ENCODE measurements at places on chromosomes 5 and 9.

DNA sequence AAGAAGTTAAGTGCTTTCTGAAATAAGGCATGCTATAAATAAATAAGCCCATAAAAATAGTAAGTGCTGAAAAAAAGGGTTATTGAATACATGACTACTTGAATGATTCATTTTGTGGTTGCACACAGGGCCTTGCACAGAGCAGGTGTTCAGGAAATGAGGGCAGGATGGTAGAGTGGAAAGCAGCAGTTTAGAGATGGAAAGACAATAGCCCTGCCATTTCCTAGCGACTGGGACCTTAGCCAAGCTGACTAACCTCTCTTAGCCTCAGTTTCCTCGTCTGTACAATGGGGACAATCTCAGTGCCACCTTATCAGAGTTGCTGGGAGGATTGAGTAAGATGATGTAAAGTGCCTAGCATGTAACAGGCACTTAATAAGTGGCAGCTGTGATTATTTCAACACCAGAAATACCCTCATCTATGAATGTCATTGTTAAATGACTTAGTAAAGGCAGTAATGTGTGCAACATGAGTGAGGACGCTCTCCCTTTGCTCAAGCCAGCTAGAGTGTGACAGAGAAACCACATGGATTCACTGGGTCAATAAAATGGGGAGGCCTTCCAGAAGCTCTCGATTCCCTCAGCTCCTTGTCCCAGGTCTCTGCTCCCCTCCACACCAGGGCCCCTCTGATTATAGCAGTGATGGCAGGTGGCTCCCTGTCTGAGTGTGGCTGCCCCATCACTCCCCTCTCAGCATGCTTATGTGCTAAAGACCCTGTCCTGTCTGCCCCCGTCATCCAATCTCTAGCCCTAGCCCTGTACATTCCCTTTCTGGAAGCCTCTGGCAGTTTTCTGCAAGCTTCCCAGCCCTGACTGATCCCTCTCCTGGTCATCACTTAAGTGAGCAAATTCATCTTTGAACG lies 16.0 kb upstream of the PHF19 start:
- peak; percentile 82 for DNase-seq

DNA sequence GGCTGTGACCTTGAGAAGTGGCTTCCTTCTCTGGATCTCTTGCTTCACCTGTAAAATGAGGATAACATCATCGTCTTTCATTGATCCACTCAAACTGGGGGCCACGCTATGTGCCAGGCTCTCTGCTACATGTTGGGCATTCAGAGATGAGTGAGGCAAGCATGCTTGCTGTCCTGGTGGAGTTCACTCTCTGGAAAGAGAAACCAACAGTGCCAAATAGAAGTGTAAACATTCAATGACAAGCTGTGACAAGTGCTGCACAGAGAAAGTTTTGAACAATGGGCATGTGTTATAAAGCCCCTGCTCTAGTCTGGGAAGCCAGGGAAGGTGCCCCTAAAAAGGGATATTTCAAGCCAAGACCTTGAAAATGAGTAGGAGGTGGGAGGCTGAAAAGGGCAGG lies 50.9 kb upstream of the AFAP1L1 start:
- no peak for DNase-seq

- no peak for DNase-seq
Measured at GRCh38 chr5:50886657-50887345, 220.4 kb downstream of the PARP8 start.

DNA sequence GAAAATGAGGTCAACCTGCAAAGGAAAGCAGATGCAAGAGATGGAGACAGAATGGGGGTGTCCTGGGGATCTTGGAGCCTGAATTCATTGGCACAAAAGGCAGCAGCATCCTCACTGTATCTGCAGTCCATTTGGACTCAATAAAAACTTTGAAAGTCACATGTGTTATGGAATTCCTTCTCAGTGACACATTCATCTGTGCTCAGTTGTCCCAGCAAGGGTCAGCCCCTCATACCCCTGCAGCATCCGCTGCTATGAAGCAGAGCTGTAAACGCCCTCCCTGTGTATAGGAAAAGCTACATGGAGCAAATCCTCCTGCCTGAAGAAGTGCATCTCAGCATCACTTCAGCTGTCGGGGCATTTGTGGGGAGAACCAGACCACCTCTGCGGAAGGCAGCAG lies 14.5 kb upstream of the RARS1 start:
- no peak for DNase-seq

DNA sequence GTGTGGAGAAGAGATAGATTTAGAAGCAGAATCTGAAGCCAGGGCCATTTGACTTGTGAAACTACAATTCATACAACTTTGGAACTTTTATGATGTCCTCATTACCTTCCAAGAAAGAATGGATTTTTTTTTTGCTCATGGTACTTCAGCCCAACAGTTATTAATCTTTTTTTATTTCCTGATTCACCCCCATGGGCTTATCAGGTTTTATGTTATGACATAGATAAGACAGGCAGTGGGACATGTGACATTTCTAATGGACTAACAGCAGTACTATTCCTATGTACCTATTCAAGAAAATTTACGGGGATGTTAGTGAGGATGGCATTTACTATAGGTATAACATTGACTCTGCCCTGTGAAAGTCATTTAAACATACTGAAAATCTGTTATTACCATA lies 204.7 kb downstream of the ARHGEF28 start:
- no peak for DNase-seq

DNA sequence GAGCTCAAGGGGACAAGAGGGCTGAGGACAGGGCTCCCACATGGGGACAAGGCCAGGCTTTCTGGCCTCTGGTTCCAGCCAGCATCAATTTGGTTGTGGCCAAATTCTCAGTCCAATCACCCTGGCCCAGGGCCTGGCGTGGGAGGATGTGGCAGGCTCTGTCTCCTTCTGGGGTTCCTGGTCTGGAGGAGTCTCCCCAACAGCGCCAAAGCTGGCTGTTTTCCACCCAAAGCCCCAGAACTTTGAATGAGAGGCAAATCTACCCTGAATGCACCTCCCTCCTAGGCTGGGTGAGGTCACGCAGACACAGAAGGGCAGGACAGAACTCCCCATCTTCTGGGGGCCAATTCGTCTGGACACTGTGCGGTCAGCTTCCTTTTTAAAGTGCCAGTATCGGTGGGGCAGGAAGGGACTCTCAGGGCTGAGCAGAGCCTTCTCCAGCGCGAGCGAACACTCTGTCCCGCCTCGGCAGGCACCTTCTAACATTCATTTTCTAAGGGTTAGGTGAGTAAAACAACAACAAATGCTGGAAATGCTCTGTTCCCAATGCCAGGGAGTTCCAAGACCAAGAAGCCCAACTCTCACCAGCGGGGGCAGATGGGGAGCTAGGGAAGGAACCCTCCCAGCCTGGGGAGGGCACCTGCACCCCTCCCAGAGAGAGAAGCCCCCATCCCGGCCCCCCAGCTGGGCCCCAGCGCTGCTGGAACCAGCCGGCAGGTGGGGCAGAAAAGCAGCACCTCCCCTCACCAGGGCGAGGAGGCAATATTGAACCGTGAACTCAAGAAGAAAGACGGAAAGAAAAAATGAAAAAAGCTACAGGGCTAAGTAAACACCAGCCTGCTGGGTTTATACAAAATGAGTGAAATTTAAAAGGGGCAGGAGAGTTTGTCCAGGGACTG lies 3.7 kb upstream of the DPM2 start:
- no peak for DNase-seq

GRCh38 chr9:88593537-88594185 lies 58.7 kb downstream of the NXNL2 start:
- no peak for DNase-seq

- DNase-seq = no peak
Measured at GRCh38 chr5:142684508-142685041, 1.3 kb downstream of the FGF1 start.

DNA sequence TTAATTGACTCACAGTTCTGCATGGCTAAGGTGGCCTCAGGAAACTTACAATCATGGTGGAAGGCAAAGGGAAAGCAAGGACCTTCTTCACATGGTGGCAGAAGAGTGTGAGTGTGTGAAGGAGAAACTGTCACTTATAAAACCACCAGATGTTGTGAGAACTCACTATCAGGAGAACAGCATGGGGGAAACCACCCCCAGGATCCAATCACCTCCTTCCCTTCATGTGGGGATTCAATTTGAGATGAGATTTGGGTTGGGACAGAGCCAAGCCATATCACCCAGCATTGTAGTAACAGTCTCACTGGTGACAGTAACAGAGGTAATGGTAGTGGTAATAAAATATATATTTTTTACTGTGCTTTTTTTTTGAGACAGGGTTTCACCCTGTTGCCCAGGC lies 18.1 kb downstream of the ZBTB5 start:
- DNase-seq = no peak

- no peak for DNase-seq
Measured at GRCh38 chr5:150309101-150309885, 6.6 kb upstream of the ARSI start.

GRCh38 chr9:114303571-114303970 lies 19.3 kb upstream of the ORM1 start:
- no peak for DNase-seq

DNA sequence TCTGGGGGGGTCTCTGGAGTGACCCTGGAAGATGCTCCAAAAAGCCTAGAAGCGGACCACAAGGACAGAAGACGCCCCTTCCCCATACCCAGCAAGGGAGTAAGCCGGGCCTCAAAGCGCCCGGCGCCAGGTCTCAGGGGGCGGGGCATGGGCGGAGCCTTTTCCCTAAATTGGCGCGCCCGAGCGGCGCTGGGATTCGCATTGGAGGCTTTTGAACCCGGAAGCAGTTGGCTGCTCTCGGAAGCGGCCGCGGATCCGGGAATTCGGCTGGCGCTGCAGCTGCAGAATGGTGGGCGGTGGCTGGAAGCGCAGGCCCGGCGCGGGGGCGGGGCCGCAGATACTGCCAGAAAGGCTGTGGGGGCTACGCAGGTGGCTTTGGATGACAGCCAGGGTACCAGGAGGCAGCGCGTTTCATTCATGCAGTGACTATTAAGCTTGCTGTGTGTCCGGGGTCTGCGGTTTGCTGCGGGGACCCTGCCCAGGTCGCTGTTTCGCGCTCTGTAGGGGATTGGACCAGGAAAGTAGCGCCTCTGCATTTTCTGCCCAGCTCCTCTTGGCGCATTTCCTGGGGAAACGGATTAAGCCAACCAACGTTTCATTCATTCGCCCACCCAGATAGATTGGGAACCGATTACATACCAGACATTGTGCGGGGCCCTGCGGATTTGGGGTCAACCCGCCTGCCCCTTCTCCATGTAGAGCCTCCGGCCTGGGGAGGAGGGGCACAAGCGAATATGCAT lies 83.0 kb upstream of the FREM1 start:
- peak; percentile 48 for DNase-seq

DNA sequence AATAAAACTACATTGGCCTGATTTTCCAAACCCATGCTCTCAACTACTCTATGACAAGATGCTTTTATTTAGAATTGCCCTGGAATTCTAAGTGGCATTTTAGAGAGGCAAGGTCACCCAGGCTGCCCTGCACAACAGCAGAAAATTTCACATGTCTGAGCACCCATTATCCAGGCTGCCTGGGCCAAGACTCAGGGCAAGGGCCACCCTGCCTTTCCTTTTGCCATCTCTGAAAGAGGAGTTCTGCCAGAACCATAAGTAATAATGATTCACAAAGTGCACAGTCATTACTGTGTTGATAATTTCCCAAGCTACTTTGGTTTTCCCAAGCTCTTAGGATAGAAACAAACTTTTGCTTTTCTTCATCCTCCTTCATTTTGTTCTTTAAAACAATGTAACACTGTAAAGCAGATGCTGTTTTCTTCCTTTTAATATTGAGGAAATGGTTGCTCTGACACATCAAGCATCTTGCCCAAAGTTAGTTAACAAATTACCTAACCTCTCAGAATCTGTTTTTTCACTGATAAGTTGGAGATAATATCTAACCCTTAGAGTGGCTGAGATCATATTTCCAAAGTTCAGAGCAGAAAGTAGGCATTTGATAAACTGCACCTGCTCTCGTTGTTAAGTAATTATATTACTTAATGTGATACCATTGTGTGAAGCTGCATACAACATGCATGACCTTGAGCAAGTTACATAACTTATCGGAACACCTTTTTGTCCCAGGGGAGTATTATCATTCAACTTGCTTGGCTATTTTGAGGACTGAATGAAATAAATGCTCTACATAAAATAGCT lies 325.6 kb downstream of the PRELID2 start:
- no peak for DNase-seq

DNA sequence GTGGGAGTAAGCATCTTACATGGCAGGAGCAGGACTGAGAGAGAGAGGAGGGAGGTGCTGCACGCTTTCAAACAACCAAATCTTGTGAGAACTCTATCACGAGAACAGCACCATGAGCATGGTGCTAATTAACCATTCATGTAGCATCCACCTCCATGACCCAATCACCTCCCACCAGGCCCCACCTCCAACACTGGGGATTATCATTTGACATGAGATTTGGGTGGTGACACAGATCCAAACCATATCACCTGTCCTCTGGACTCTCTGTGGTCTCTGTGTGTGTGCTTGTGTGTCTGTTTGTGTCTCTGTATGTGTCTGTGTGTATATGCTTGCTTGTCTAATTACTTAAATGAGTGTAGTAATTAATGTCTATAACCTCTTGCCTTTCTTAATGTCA lies 31.1 kb downstream of the SEC61B start:
- no peak for DNase-seq

DNA sequence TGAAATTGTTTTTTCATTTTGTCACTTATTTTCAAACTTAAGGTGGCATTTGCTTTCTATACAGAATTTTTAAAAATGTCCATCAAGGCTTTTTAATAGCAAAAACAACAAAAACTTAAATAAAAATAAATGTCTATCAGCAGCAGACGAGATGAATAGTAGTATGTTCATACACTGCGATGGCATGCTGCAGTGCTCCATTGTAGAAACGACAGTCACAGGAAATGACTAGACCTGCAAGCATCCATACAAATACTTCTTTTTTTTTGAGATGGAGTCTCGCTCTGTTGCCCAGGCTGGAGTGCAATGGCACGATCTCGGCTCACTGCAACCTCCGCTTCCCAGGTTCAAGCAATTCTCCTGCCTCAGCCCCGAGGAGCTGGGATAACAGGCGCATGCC lies 41.4 kb downstream of the COL23A1 start:
- no peak for DNase-seq

DNA sequence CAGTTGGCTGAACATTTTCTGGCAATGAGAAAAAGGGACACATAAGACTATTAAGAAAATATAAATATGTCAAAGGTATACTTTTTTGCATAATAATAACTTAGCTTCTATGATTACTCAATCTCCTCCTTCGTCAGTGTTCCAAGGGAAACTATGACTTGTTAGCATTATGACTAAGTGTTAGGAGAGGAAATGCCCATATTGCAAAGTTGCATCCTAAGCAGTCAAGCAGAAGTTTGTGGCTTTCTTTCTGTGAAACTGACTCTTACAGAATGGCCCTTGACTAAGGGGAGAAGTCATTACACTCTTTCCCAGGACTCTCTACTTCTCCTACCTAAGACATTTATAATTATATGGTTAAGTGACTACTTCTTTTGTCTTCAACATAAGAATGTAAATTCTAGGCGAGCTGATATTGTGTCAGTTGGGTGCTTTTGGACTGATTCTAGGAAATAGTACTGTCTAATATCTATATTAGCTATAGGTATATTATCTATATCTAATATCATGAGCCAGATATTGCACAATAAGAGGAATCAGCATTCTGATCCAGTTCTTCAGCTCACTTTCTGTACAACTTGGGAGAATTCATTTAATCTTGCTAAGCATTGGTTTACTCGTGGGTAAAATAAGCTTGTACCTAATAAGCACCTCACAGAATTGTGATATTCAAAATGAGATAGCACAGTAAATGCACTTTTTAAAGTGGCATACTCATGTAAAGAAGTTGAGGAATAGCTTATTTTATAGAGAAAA lies 16.4 kb upstream of the SPINK6 start:
- peak; percentile 20 for DNase-seq

Measured in skeletal muscle cell (primary cell).